GM23338 (cell line): ENCODE measurements at places on chromosomes 6 and 20. TPM values are rescaled to one million over a fixed set of nuclear protein-coding genes. Genes with fewer than 3 reads are reported as not detected.
A peak's percentile ranks its signal among the peaks of the same experiment; 100 is the strongest.

Gene SLC32A1
- total RNA-seq, result 0.08 and 0.87 TPM in 2 replicates

Gene MCM9
- 16.6 and 24.8 TPM in 2 replicates for total RNA-seq

Gene LAMA5
- total RNA-seq, result 215 and 298 TPM in 2 replicates

DNA sequence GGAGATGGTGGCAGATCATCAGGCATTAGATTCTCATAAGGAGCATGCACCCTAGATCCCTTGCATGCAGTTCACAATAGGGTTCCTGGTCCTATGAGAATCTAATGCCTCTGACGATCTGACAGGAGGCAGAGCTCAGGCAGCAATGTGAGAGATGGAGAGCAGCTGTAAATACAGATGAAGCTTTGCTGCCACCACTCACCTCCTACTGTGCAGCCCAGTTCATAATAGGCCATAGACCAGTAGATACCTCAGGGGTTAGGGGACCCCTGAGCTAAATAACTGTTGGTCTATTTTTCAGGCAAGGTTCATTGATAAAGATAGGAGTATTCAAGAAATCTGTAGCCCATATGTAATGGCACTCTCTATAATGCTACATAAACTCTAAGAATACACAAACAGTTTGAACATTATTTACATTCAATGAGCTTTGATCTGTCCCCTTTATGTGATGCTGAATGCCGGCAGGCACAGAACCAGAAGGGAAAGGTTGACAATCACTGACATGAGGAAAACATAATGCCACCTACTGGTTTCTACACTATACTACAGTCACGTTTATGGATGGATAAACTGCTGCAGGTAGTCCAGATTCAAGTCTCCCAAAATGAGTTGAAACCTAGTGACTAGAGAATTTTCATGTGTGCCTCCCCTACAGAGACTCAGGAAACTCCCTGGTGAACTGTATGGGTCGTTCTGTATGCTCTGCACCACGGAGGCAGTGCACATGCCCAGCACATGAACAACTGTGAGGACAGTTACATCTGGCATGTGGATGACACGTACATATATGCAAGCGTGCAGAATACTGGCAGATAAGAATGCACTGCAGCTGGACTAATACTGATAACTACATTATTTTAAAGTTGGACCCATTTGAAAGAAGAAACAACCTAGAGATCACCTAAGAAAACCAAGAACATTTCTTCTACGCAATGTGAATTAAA lies 72.0 kb downstream of the DST start:
- no peak overlapping the region for H3K27ac ChIP-seq
- DNase-seq, result peak; percentile 51
- H3K4me3 ChIP-seq, result no peak overlapping the region
- H3K36me3 ChIP-seq, result peaks cover 13% of the 10 kb centered on the region; the same call in 1 of the 2 replicates
- no peaks in the 10 kb centered on the region for H3K4me1 ChIP-seq

- H3K4me1 ChIP-seq, result peaks cover 43% of the 10 kb centered on the region
- no peaks in the 10 kb centered on the region for H3K27me3 ChIP-seq
- H3K27ac ChIP-seq, result peak overlapping the region; percentile 52; the same call in 1 of the 2 replicates
- no peaks in the 10 kb centered on the region for H3K36me3 ChIP-seq
Measured at GRCh38 chr20:53884859-53885541, 185.4 kb downstream of the BCAS1 start.

GRCh38 chr6:148242180-148242579 lies 100.5 kb upstream of the SASH1 start:
- no peak overlapping the region for H3K27ac ChIP-seq
- H3K4me1 ChIP-seq, result peaks cover 18% of the 10 kb centered on the region
- no peak for DNase-seq
- H3K36me3 ChIP-seq, result no peaks in the 10 kb centered on the region
- H3K27me3 ChIP-seq, result no peaks in the 10 kb centered on the region
- no peak overlapping the region for H3K4me3 ChIP-seq

- peaks cover 9% of the 10 kb centered on the region; the same call in 1 of the 2 replicates for H3K4me1 ChIP-seq
- no peaks in the 10 kb centered on the region for H3K36me3 ChIP-seq
- no peak overlapping the region for H3K4me3 ChIP-seq
- H3K27me3 ChIP-seq, result no peaks in the 10 kb centered on the region
Measured at GRCh38 chr6:15137086-15137485, 108.8 kb upstream of the JARID2 start.

DNA sequence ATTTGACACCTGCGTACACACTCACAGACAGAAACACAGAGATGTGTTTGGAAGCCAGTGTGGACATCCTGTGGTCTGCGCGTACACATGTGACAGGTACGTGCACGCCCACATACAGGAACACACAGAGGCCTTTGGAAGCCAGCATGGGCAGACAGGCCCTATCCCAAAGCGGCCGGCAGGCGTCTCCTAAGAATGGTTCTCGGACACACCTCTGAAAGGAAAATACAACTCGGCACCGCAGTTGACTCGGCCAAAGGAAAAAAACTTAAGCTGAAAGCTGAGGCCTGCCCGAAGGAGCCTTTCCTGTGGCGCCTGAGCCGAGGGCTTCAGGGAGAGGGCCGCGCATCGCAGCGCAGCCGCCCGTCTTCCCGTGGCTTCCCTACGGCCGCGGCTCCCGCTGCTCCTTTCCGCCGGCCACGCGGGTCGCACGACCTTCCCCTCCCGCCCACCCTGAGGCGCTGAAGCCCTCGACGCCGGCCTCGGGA lies 1.4 kb upstream of the CEP43 start:
- H3K4me1 ChIP-seq, result peaks cover 6% of the 10 kb centered on the region
- no peaks in the 10 kb centered on the region for H3K27me3 ChIP-seq
- peak overlapping the region; percentile 75 for H3K4me3 ChIP-seq
- H3K27ac ChIP-seq, result no peak overlapping the region
- H3K36me3 ChIP-seq, result no peaks in the 10 kb centered on the region; the same call in 1 of the 2 replicates

GRCh38 chr20:59812286-59813125 lies 120.9 kb downstream of the SYCP2 start:
- H3K36me3 ChIP-seq, result no peaks in the 10 kb centered on the region
- no peaks in the 10 kb centered on the region for H3K4me1 ChIP-seq
- H3K27me3 ChIP-seq, result no peaks in the 10 kb centered on the region
- no peak for DNase-seq
- no peak overlapping the region for H3K27ac ChIP-seq
- H3K4me3 ChIP-seq, result no peak overlapping the region

GRCh38 chr6:90465686-90466085 lies 121.2 kb downstream of the MAP3K7 start:
- H3K4me3 ChIP-seq, result no peak overlapping the region
- H3K27ac ChIP-seq, result no peak overlapping the region
- H3K27me3 ChIP-seq, result no peaks in the 10 kb centered on the region
- no peaks in the 10 kb centered on the region for H3K4me1 ChIP-seq
- no peak for DNase-seq

DNA sequence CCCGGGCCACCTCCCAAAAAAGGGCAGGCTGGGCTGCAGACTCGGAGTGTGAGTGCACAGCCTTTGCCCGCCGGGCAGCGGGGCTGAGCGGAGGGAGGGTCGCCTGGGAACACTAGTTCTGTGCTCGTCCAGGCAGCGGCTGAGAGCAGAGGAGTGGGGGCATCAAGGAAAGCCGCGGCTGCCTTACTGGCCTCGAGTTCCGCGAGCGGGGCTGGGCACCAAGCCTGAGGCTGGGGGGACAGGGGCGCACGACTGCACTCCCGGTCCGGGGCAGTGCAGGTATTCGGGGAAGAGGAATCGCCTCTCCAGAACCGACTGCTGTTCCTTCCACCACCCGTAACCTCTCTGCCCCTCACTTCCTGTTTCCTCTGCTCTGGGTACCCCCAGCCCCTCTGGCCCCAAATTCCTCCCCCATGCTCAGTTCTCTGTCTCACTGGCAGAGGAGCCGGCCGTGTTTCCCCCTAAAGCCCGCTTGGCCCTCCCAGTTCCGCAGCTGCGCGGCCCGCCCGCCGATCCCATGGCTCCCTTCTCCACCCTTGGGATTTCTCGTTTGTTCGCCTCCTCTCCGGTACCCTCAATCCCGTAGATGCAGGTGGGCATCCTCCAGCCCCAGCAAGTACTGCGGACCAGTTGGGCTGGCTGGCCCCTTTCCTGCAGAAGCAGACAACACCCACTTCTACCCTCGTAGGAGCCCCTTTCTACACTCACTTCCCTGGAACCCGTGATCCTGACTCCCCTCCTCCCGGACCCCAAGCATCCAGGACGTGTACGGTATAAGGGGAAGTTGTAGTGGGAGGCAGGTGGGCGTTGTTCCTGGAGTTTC lies 5.1 kb downstream of the RING1 start:
- DNase-seq, result peak; percentile 71
- H3K4me3 ChIP-seq, result peak overlapping the region; percentile 90
- no peaks in the 10 kb centered on the region for H3K36me3 ChIP-seq
- peaks cover 44% of the 10 kb centered on the region for H3K4me1 ChIP-seq
- H3K27me3 ChIP-seq, result peaks cover 95% of the 10 kb centered on the region

GRCh38 chr6:155224618-155225017 lies 39.2 kb upstream of the CLDN20 start:
- H3K4me1 ChIP-seq, result peaks cover 10% of the 10 kb centered on the region; the same call in 1 of the 2 replicates
- no peaks in the 10 kb centered on the region for H3K36me3 ChIP-seq
- no peak for DNase-seq
- H3K27ac ChIP-seq, result no peak overlapping the region

- no peaks in the 10 kb centered on the region for H3K36me3 ChIP-seq
- H3K4me1 ChIP-seq, result peaks cover 11% of the 10 kb centered on the region; the same call in 1 of the 2 replicates
- no peaks in the 10 kb centered on the region for H3K27me3 ChIP-seq
- DNase-seq, result no peak
Measured at GRCh38 chr6:135052939-135053338, 1.7 kb downstream of the HBS1L start.
